Bronchial epithelial cell (primary cell): ENCODE measurements at places on chromosomes 2 and 18.
A peak's percentile ranks its signal among the peaks of the same experiment; 100 is the strongest.

GRCh38 chr2:84847326-84848050 lies 33.4 kb downstream of the TRABD2A start:
- DNase-seq: no peak

DNA sequence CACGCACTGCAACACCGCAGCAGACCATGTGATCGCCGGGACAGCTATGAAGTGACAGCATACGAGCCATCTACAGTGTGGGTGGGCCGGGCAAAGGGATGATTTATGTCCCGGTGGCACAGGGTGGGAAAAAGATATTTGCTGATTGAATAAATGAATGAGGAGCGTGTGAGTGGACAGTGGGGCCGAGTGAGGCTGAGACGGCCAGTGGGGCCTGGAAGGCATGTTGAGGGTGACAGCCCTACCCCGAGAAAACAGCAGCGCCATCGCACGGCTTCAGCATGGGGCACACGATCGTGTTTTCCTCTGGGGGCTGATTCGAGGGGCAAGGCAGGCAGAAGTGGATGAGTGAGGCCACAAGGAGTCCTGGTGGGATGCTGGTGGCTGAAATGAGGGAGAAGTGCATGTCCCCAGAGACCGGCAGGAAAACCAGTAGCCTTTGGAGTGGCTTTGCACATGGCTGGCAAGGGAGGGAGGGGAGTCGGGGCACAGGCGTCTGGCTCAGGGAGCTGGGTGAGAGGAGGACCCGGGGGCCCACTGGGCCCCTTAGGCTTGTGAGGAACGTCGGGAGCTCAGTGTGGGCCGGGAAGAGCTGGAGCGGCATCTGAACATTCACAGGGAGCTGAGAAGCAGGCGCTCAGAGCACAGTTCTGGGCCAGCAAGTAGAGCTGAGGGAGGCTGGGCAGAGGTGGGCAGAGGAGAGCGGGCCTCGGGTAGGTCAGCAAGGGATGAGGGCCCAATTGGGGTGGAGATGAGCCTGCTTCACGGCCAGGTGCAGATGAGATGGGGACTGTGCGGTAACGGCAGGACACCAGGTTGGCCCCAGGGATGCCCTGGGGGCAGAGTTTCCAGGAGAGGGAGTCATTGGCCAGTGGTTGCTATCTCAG lies 32.1 kb upstream of the MAL start:
- DNase-seq: no peak

- peak; percentile 30 for DNase-seq
These were observed 24.6 kb upstream of the PLB1 start for GRCh38 chr2:28471214-28471613.

- DNase-seq: no peak
These were observed 2.1 kb downstream of the UCN start for GRCh38 chr2:27306136-27306535.

GRCh38 chr2:4695281-4695861 lies 992.0 kb downstream of the DCDC2C start:
- no peak for DNase-seq

DNA sequence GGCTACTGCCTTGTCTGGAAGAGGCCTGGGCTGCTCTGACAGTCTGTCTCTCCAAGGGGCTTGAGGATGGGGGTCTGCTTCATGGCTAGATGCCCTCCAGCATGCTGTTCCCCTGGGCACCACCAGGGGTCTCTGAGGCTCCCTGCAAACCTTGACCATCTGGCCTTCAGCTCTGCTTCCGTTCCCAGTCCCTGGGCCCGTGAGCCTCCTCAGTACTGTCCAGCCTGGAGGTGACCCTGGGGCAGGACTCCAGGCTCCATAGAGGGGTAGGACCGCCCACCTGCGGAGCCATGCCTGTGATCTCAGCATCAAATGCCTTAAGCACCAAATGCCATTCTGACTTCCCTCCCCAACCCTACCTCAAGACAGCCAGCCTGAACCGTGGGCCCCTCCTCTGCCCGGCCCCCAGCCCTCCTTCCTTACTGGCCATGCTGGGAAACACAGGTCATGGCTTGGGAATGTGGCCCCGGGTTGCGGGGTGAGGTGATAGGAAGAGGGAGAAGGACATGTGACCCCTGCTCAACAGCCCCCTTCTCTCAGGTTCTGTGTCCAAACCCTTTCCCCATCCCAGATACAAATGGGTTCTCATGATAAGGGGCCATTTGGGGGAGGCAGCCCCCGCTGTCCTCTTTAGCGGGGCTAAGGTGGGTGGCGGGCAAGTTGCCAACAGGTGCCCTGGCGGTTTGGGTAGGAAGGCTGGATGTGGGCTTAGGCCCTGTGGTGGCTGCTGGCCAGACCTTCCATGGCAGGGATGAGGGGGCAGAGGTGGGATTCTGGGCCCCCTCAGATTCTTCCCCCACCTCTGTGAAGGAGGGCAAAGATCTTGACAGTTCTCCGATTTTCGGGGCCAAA lies 25.0 kb downstream of the SPEG start:
- DNase-seq: peak; percentile 17

DNA sequence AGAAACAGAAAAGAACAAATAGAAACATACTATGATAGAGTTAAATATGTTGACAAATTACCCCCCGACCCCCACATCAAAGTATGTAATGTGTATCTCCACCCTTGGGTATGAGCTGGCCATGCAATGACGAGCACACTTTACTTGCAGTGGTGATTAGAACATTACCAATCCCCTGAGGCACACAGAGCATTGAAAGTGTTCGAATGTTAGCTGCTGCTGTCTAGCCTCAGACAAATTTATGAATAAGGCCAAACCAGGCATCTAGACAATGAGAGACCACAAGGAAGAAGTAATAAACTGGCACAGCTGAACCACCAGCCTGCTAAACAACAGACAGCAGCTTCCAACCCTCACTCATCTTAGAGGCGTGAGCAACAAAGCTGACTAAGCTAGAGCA lies 380.5 kb downstream of the DSEL start:
- DNase-seq: peak; percentile 9

GRCh38 chr18:48049757-48050156 lies 119.3 kb upstream of the SMAD2 start:
- peak; percentile 12 for DNase-seq
